ENCODE measurements at places on chromosomes 16 and 17.

- no peak for DNase-seq
These were observed 879 bp downstream of the SLFN5 start for GRCh38 chr17:35243561-35244340.

DNA sequence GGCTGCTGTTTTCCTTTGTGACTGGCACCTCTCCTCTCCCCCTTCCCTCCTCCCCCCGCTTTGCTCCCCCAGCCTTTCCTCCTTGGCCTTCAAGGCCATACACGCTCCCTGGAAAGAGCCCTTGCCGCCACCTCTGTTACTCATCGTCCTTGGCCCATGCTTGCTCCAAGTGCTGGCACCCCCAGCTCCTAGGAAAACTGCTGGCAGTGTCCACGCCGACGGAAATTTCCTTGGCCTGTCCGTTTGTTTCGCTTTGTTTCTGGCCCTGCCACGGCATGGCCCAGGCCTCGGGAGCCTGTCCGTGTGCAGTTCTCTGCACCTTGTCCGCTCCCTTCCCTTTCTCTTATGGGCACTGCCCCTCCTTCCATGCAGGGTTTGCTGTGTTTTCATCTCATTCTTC, 18.0 kb downstream of the CA5A start:
- no peak for DNase-seq

GRCh38 chr17:10547351-10547750, 2.1 kb downstream of the MYH2 start:
- DNase-seq = no peak

GRCh38 chr16:13727943-13728342, 192.0 kb upstream of the ERCC4 start:
- DNase-seq = no peak

GRCh38 chr17:3851461-3852100, 5.5 kb upstream of the NCBP3 start:
- no peak for DNase-seq

GRCh38 chr16:11016993-11017392, 72.6 kb downstream of the CLEC16A start:
- no peak for DNase-seq

- peak; percentile 28 for DNase-seq
These were observed 5.4 kb upstream of the EFCAB13 start for GRCh38 chr17:47318197-47318918.

- DNase-seq = no peak
These were observed 62.7 kb upstream of the ADORA2B start for GRCh38 chr17:15882058-15882720.

GRCh38 chr17:14150619-14151018, 81.3 kb downstream of the COX10 start:
- no peak for DNase-seq

Measured in T47D (cell line).